Left ventricle myocardium inferior (tissue), 1 donor: ENCODE measurements at places on chromosomes 3 and 15. TPM values are rescaled to one million over a fixed set of nuclear protein-coding genes. Genes with fewer than 3 reads are reported as not detected.

GRCh38 chr3:49519916-49520385 is 34.3 kb upstream of the BSN start:
- DNase-seq, result no peak

DNA sequence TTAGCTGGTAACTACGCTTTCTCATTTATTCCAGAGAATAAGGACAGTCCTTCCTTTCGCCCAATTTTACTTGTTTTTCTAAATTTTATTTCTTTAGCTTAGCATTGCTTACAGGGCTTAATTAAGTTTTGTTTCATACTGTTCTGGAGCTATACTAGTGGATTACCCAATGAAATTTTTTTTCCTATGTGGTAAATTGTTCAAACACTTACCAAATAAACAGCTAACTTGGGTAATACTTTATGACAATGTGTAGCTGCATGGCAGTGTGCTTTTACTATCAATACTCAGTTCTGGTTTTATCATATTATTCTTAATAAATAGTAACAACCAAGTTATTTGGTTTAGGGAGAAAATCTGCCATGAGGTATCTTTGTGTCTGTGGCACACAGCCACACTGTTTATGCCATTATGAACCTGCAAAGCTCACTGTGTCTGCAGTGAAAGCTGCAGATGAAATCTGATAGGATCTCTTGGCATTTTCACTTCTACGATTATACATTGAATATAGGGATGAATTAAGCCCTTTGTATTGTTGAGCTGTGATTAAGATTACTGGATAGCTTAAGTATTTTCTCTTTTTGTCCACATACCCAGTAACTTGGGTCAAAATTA is 37.2 kb downstream of the UBE2E2 start:
- DNase-seq, result no peak

The GHRL gene
- 0.25 TPM for total RNA-seq

- DNase-seq, result no peak
These were observed 103.8 kb downstream of the LINGO1 start for GRCh38 chr15:77528968-77529319.

The FANCD2OS gene
- total RNA-seq, result not detected

DNA sequence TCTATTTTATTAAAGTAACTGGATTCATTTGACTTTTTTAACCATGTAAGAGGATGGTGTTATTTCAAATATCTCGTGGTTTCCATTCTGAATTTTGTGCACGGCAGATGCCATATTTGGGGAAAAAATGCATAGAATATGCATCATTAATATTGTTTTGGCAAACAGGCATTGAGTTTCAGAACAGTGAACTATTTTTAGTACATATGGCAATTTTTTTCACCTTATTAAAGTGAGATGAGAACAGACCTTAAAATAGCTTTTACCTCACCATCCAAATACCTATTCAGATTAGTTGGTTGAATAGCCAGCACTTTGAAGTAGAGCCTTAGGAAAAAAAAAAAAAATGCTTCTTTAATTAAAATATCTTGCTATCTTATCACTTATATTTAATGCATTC is 117.3 kb upstream of the FLNB start:
- DNase-seq, result no peak

DNA sequence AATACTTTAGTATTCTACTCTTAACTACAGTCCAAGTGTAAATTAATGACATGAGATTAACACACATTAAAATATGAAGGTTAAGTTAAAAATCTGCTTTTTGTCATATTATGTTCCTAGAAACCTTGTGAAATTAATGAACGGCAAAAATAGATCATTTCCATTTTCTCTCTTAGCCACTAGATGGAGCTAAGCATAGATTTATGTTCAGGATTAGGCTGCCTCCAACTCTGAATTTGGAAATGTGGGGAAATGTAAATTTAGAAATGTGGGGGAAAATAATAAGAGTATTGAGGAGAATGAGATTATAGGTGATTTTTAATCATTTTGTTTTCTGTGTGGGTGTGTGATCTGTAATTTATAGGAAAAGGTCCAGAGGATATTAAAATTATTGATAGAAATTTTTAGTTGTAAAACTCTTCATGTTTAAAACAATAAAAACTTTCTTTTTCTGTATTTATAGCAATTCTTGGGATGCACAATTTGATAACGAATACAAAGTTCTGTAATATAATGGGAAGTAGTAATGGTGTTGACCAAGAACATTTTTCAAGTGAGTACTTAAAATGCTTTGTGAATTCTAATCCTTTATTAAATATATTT is 59.2 kb downstream of the TMOD3 start:
- DNase-seq, result no peak

The DAZL gene
- not detected for total RNA-seq

- DNase-seq, result no peak
These were observed 322.2 kb upstream of the SEMA6D start for GRCh38 chr15:47395076-47395475.

The IQGAP1 gene
- 39.2 TPM for total RNA-seq

DNA sequence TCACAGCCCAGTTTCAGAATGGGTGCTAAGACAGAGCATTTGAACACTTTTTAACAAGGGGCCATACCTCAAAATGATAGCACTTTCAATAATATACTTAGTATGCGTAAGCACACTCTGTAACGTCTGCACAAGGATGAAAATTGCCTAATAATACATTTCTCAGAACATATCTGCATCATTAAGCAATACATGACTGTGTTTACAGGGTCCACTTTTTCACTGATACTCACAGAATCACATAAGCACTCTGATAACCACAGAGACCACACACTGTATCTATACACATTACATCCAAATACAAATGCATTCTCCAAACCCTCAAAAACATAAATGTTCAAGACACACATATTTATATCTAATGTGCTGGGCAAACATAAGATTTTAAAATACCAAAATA is 79.8 kb downstream of the NR1I2 start:
- DNase-seq, result no peak

The CPNE9 gene
- 0.16 TPM for total RNA-seq

- DNase-seq, result no peak
These were observed 47.9 kb upstream of the MAGEF1 start for GRCh38 chr3:184759666-184760200.

- DNase-seq, result no peak
These were observed 219.9 kb downstream of the GAP43 start for GRCh38 chr3:115843206-115843605.

- peak; percentile 22 for DNase-seq
These were observed 27.9 kb downstream of the FBN1 start for GRCh38 chr15:48617619-48618018.

DNA sequence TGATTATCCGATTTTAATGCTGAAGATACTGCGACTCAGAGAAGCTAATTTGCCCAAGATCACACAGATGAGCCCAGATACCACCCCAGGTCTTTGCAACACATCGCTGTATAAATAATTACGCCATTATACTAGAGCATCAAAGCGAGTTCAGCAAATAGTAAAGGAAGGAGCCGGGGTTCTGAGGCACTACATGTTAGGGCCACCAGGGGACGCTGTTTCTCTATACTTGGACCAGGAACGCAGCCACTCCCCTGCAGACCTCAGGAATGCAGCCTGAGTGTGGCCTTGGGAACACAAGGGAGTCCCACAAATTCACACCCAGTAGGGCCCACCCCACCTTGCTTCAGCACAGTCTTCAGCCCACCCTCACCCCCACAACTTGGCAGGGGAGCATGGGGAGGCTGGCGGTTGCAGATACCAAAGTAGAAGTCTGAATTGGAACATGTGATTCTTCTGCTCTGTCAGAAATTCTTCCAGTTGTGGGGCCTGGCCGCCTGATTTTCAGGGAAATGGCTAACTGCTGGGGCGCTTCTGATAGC is 57.8 kb upstream of the RYK start:
- DNase-seq, result peak; percentile 80
